ENCODE measurements at places on chromosomes 12 and 14.

DNA sequence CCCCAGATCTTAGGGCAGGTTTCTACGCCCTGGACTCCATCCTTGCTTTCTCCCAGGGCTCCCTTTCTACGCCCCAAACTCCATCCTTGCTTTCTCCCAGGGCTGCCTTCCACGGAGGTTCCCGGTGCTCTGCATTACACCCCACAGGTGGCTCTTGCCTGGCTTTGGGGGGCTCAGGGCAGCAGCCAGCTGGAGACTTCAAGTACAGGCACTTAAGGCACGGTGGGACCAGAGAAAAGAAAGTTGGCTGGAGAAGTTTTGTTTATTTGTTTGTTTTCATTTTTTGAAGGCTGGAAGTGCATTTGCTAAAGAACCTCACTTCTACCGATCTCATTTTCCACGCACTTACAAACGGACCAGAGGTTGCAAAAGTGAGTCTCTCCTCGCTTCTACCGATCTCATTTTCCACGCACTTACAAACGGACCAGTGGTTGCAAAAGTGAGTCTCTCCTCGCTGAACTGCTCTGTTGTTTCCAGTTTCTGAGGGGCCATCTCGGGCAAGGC lies 103.8 kb upstream of the MED13L start:
- H3K27me3 ChIP-seq, result no peaks in the 10 kb centered on the region
- no peak for DNase-seq
- H3K36me3 ChIP-seq, result no peaks in the 10 kb centered on the region
- H3K4me1 ChIP-seq, result peaks cover 1% of the 10 kb centered on the region

- DNase-seq, result peak; percentile 87
- no peaks in the 10 kb centered on the region for H3K36me3 ChIP-seq
- peaks cover 2% of the 10 kb centered on the region for H3K4me1 ChIP-seq
- no peak overlapping the region for H3K27ac ChIP-seq
These were observed 14.8 kb upstream of the PPP1R1A start for GRCh38 chr12:54603173-54603814.

GRCh38 chr12:53467880-53468279 lies 16.0 kb downstream of the PCBP2 start:
- peaks cover 73% of the 10 kb centered on the region for H3K36me3 ChIP-seq
- H3K4me3 ChIP-seq, result no peak overlapping the region
- H3K27me3 ChIP-seq, result no peaks in the 10 kb centered on the region
- H3K27ac ChIP-seq, result peak overlapping the region; percentile 74

DNA sequence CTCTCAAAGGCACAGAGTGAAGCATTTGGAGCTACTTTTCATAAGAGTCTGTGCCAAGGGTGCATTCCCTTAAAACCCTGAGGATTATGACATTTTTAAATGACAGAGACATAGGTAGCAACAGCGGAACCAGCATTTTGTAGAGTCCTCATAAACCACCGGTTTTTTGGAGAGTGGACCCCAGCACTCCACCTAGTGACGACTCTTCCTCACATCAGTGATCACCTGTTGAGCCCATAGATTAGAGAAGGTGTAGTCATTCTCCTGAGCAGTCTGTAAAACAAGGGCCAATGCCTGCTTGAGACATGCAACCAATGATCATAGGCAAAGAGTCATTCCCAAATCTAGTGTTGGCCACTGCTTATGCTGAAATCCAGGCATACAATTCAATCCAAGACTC lies 399.1 kb downstream of the GXYLT1 start:
- no peaks in the 10 kb centered on the region for H3K36me3 ChIP-seq
- no peaks in the 10 kb centered on the region for H3K4me1 ChIP-seq
- no peak for DNase-seq
- no peak overlapping the region for H3K4me3 ChIP-seq

DNA sequence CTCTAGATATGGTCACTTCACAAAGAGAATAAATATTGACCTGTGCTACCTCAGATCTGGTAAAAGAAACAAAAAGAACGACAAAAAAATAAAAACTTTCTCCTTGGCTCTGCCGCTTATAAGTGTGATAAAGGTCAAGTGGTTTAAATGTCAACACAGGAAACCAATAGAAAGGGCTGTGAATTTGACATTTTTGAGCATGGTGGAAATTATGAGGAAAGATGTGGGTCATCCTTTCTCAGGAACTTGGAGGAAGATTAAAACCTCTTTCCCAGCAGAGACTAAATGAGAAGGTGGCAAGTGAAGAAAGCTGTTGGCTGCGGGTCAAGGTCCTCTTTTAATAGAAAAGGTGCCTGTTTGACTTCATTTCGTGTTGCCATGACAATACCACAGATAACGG lies 28.2 kb downstream of the TESPA1 start:
- peaks cover 74% of the 10 kb centered on the region for H3K36me3 ChIP-seq
- H3K4me3 ChIP-seq, result no peak overlapping the region
- DNase-seq, result no peak
- peaks cover 83% of the 10 kb centered on the region for H3K4me1 ChIP-seq

- no peaks in the 10 kb centered on the region for H3K27me3 ChIP-seq
- no peak for DNase-seq
- no peak overlapping the region for H3K27ac ChIP-seq
- H3K4me1 ChIP-seq, result no peaks in the 10 kb centered on the region
- H3K4me3 ChIP-seq, result no peak overlapping the region
These were observed 30.8 kb upstream of the CMKLR1 start for GRCh38 chr12:108369736-108370396.

DNA sequence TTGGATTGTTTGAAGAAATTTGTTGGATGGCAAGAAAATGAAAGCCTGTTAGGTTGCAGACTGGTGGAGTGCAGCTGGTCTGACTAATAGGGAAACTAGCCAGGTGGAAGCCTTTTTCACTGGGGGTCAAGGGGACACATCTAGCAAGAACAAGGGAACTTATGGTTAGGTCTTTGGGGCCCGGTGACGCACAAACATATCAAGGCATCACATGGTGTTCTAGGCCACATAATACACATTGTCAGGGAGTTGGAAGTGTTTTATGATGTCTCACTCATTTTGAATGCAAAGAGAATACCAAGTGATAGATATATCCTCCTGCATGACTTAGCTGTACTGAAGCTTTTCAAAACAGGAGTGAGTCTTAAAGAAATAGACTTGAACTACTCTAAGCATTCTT lies 351.2 kb downstream of the KCNH5 start:
- H3K27me3 ChIP-seq, result no peaks in the 10 kb centered on the region
- H3K27ac ChIP-seq, result no peak overlapping the region
- no peak for DNase-seq

- no peak overlapping the region for H3K4me3 ChIP-seq
- DNase-seq, result no peak
- H3K27me3 ChIP-seq, result no peaks in the 10 kb centered on the region
- H3K27ac ChIP-seq, result no peak overlapping the region
These were observed 37.1 kb downstream of the P2RX4 start for GRCh38 chr12:121246893-121247557.

DNA sequence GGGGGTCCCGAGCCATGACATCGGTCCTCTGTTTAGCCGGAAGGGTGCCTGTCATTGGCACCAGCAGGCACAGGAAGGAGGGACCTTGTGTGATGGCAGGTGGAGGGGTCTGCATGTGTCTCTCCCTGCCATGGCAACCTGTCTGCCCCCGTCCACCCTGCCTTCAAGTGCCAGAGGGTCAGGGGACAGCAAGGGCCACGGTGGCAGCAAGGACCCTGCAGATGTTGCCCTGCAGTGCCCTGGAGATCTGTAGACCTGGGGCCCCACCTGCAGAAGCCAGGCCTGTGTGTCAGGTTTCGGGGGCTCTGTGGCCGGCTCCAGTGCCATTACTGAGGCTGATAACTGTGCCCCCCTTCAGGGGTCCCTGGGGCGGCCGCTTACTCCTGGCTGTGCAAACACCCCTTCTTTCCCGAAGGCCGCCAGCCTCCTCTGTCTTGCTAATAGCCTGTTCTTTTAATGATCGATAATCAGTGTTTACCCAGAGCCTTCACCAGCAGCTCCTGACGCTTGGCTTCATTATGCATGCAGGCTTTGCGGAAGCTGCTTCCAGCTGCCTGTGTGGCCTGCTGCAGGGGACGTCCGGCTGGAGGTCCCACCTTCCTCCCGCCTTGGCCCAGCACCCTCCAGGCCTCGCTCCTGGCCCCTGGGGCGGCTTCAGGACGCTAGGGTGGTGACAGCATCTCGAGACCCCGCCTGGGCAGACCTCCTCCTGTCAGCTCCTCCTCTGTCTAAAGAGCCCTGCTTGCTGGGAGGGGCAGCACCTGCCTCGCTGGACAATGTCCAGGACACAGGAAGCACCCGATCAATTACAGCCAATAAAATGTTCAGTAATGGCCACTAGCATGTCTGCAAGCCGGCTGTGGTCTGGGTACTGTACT lies 153.0 kb downstream of the KIF26A start:
- no peaks in the 10 kb centered on the region for H3K27me3 ChIP-seq
- no peak overlapping the region for H3K4me3 ChIP-seq
- H3K36me3 ChIP-seq, result no peaks in the 10 kb centered on the region
- no peak for DNase-seq
- H3K27ac ChIP-seq, result no peak overlapping the region
- H3K4me1 ChIP-seq, result no peaks in the 10 kb centered on the region

Measured in activated naive CD4-positive, alpha-beta T cell treated with anti-CD3 and anti-CD28 coated beads for 36 hours (primary cell).